Renal cortical epithelial cell (primary cell): ENCODE measurements at places on chromosomes 7 and 10.

GRCh38 chr10:126646110-126646509, 24.4 kb downstream of the C10orf90 start:
- no peak for DNase-seq

DNA sequence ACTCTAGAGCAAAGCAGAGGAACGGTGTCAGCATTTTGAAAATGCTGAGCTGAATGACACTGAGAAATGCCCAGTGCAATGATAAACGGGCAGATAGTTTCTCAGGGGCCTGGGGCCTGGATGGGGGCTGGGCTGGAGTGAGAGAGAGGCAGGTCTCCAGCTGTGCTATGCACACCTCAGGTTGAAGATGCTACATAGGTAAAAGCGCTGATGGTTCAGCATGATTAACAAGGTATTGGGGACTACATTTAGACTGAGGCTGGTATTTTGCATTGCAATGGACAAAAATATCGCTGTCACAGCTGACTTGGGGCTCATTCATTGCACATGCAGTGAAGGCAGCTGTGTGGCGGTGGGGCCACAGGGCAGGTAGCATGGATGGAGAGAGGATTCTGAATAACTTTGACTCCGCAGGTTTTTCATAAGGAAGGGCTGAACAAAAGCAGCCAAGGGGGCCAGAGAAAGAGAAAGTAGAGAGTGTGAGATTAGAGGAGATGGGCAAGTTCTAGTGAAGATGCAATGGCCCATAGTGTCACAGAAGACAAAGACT, 290.8 kb upstream of the ZNF32 start:
- no peak for DNase-seq

- DNase-seq = peak; percentile 68
Measured at GRCh38 chr7:111232249-111233084, 141.5 kb downstream of the LRRN3 start.

- DNase-seq = no peak
Measured at GRCh38 chr7:155071121-155071651, 1.1 kb downstream of the HTR5A start.

- peak; percentile 99 for DNase-seq
Measured at GRCh38 chr10:58856508-58857240, 319.8 kb upstream of the PHYHIPL start.

GRCh38 chr10:8618834-8619233, 564.3 kb downstream of the GATA3 start:
- DNase-seq = peak; percentile 25

DNA sequence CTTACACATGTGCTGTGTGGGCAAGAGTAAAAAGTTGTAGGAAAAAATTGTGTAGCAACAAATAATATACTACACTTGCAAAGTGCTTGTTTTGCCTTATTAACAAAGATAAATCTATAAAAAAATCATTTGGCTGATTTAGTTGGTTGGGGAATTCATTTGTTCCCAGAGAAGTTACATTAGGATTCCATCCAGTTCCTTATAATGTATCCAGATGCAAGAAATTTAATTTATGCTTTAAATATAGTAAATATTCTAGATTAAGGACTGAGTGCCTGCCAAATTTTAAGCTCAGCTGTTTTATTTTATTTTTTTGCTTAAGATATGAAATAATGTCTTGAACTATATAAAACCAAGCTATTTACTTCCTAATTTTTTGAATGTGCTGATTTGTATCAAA, 1169.9 kb downstream of the NXPH1 start:
- DNase-seq = no peak

- DNase-seq = no peak
Measured at GRCh38 chr7:106006906-106007305, 43.8 kb downstream of the CDHR3 start.

- no peak for DNase-seq
Measured at GRCh38 chr7:151839451-151839921, 37.4 kb downstream of the PRKAG2 start.

- DNase-seq = no peak
Measured at GRCh38 chr10:43754569-43755260, 106.0 kb upstream of the ZNF32 start.

DNA sequence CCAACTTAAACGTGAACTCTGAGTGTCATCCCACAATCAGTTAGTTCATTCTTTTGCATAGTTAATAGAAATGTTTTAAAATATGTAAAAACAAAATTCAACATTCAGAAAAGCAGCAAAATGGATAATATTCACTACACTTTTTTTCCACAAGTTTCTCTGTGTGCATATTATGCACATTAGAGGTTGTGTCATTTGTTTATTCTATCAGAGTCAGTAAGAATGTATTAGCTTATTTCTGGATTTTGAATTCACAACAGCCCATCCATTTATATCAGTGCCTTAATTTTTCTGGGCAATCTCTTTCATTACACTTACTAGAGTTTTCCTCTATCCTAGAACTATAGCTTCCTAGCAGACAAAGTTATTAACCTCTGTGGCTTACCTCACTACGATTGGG, 432.7 kb upstream of the SEMA3A start:
- no peak for DNase-seq

DNA sequence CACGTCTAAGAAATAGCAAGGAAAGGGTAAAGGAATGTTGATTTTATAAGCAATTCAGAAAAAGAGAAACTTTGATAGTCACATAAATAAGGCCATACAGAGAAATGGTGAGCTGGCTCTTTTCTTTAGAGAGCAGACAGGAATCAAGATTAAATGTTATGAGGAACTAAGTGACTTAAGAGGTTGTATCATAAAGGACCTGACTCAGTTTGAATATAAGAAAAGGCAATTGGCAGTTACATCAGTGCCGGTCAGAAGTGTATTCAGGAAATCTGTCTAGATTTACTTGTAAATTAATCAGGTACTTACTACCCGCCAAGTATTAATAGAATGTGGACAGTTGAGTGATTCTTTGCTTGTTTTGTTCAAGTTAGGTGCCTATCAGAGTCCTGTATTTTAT, 2.1 kb downstream of the MRPL32 start:
- no peak for DNase-seq

DNA sequence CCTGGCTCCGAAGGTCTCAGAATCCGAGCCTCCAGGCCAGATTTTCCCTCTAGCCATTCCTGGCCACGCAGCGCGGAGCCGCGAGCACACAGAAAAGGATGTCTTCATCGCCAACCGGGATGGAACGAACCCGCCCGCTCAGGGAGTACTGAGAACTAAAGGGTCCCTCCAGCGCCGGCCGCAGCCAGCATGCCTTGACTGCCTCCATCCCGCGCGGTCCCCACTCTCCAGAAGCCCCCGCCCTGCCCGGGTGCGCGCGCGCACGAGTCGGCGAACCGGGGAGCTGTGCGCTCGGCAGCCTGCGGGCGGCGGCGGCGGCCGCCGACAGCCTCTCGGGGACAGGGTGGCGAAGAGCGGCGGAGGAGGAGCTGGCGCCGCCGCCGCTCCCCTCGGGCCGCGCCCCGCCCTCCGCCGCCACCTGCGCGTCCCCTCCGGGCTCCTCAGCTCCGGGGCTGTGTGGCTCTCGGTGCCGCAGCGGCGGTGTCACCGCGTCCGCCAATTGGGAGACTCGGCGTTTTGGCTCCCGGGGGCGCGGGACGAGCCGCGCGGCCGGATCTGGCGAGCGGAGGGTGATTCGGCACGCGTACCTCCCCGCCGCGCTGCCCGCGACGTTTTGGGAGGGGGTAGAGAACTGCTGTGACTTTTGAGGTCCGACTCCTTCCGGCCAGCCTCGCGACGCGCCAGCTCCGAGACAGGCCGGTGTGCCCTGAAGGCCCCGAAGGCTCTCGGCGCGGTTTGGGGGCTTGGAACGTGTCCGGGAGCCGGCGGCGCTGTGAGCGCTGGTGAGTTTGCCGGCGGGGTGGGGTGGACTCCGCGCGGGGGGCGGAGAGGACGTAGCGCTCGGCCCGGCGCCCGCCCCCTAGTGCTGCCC, 453 bp upstream of the GALNT17 start:
- DNase-seq = no peak

DNA sequence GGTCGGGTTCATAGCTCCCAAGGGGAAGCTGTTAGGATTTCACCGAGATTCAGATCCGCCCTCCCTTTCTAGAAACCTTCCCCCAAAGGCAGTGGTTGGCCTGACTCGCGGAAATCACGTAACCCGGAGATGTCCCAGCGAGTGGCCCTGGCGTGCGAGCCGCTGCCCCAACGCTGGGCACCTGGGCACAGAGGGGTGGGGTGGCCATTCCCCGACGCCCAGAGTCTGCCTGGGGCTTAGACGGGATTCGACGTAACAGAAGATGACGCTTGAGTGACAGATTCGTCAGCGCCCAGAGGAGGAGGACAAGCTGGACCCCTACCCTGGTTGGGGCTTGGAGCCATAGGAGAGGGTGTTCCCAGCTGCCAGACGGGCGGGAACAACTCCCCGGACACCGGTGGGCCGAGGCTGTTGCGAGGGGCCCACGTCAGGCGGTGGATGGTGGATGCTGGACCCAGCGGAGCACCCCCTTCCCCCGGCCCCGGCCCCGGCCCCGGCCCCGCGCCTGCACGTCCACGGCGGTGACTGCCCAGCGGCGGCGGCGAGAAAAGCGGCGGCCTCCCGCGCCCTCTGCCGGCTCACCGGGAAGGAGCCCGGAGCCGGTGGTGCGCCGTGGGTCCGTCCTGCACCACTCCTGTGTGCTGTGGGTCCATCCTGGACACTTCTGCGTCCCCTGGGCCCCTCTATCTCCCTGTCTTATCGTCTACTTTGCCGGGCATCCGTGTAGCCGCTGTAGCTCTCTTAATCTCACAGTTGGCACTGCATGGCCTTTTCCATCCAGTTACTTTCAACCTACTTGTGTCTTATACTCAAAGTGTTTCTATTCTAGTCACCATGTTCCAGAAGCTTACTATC, 35.4 kb upstream of the KNDC1 start:
- no peak for DNase-seq

GRCh38 chr7:18165166-18165565, 137.5 kb upstream of the PRPS1L1 start:
- no peak for DNase-seq

DNA sequence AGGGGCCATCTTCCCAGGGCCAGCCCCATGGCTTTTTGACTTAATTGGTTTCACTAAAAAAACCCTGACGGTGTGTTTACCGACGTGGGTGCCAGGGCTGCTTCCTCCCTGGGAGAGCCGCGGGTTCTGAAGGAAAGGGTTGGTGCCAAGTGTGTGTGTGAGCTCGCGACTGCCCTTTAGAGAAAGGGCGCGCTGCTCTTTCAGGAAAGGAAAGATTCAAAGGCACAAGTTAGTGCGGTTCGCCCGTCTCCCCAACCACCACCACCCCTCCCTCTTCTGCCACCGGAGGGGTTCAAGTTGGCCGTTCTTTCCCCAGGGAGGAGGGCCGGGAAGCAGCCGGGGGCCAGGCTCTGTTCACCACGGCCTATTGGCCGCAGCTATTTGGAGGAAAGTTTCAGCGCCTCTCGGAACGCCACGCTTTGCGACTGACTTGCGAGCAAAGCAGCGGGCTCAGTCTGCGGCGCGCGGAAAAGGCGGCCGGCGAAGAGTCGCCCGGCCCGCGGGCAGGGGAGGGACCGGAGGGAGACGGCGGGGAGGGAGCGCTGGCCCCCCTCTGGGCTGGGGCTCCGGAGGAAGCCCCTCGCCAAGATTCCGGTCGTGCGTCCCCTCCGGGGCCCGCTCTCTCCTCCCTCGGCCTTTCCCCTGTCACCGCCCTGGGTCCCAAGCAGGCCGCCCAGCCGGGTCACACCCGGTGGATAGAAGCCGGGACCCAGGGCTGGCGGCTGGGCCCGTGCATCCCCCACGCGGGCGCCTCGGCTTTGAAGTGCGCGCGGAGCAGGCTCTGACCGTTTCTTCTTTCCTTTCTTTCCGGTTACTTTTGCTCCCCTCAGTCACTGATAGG, 165.9 kb upstream of the PPP1R3A start:
- peak; percentile 27 for DNase-seq

- peak; percentile 57 for DNase-seq
Measured at GRCh38 chr7:116542618-116543017, 17.8 kb downstream of the CAV1 start.

DNA sequence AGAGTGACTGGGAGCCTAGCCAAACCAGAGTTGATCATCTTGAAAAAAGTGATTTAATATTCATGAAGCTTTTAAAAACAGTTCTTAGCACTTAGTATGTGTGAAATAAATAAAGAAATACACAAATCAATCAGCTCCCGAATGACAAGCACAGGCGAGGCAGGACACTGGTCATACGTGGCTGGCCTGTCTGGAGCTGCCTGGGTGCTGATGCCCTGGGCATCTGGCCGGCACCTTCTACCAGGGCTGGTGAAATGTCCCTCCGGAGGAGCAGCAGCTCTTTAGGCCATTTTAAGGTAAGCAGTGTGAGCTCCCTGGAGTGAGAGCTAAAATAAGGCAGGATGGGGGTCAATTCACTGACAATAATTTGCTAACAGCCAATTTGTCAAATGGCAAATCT, 23.7 kb downstream of the IL15RA start:
- DNase-seq = no peak

DNA sequence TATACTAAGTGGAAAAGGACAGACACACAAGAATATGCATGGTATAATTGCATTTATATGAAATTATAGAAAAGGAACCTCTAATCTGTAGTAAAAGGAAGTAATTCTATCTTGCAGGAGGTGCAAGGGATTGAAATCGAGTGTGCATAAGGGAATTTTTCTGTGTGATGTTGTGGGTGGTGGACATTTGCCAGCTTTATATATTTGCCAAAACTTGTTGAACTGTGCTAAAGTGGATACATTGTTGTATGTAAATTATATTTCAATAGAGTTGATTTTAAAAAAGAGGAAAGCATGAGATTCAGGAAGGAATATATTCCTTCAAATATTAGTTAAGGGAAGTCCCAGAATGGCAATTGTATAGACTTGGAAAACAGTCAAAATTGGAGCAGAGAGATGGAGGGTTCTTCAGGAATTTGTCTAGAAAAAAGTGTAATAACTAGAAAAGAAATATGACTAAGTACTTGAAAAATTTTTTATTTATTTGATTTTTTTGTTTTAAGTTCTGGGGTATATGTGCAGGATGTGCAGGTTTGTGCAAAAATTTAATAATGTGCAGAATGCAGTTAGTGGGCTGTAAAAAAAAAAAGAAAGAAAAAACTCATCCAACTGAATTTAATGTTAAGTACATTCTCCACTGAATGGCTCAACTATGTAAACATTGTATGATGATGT, 96.1 kb downstream of the ARL4A start:
- no peak for DNase-seq

GRCh38 chr7:43559171-43559945, 23.6 kb upstream of the STK17A start:
- no peak for DNase-seq

DNA sequence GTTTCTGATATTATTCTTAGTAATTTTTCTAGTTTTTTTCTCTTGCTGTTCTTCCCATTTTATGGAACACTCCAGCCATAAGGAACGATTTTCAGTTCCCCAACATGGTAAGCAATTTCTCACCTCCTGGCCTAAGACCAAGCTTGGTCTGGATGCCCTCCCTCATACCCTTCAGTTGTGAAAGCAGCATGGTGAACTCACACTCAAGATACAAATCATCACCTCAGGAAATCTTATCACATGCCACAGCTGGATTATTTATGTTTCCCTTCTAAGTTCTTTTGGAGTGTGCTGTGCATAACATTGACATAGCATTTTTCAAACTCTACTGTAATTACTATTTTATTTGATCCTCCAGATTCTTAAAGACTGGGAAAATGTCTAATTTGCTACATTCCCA, 216.6 kb downstream of the AGMO start:
- DNase-seq = no peak

GRCh38 chr10:107157071-107157470, 7.4 kb downstream of the SORCS1 start:
- DNase-seq = no peak
